ENCODE measurements at places on chromosomes 7 and 10.

GRCh38 chr10:89118091-89118490, 89.0 kb downstream of the CH25H start:
- DNase-seq, result no peak

- DNase-seq, result peak; percentile 15
These were observed at the start of gene GNG11 for GRCh38 chr7:93921607-93922566. TSS of gene GNG11 (plus strand) at chr7:93921735. CDS start at chr7:93922138, 403 bp downstream.

DNA sequence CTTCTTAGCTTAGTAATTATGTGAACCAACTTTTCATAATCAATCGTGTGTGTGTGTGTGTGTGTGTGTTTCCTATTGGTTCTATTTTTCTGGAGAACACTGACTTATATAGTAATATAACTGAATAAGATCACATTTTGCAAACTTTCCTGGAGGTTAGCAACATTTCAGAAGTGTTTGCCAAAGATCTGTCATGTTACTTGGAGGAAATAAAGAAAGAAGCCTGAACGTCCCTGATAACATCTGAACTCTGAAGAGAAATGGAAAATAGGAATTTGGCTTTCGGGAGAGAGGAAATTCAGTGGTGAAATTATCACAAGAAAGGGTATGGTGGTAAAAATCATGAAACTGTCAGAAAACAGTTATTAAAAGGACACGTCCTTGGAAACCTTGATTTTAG, 984.4 kb upstream of the AUTS2 start:
- no peak for DNase-seq

GRCh38 chr7:39683216-39683845, 60.0 kb downstream of the RALA start:
- DNase-seq, result no peak

DNA sequence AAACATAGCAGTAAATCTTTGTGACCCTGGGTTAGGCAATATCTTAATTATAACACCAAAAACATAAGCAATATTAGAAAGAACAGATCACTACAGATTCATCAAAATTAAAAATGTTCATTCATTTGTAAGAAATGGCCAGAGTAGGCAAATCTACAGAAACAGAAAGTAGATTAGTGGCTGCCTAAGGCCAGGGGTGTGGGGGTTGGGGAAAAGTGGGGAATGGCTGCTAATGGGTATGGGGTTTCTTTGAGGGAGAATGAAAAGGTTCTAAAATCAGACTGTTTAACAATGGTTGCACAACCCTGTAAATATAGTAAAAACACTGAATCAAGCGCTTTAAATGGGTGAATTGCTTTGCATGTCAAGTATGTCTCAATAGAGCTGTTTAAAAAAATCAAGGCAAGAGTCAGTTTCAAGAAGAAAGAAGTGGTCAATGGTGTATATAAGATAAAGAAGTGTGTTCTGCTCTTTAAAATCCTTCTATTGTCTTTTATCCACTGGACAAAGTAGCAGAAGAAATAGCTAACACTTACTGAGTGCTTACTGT, 42.6 kb downstream of the CDK6 start:
- no peak for DNase-seq

- peak; percentile 12 for DNase-seq
These were observed 205.5 kb downstream of the DNAJB6 start for GRCh38 chr7:157542068-157543021.

DNA sequence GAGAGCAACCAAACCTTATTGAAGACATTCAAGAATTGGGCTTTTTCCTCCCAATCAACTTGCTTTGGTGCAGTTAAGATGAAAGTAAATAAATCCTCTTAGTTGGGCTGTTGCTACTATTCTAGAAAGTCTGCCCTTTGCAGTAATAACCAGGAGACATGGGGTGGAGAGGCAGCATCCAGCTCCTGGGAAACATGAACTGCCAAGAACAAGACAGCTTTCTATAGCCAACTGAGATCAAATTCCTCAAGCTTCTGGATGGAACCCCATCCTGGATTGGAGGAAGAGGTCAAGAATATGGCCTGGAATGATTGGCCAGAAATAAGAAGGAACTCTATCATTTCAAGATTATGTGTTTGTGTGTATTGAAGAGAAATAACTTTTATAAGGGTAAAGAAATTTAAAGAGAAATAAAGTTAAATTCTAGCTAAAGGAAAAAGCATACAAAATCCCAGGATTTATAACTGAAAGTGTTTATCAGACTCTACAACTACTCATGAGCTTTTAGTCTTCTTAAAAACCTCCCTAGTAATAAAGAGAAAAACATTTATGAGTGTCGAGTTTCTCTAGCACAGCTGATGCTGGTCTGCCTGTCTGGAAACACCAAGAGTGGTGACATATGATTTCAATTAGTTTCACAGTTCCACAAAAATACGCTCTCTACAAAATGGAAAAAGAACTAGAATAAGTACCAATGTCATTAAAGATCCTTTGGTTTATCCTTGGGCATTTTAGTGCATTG, 70.1 kb upstream of the COL1A2 start:
- no peak for DNase-seq

- no peak for DNase-seq
These were observed 28.9 kb upstream of the ASAH2 start for GRCh38 chr10:50280049-50280841.

- no peak for DNase-seq
These were observed 733.8 kb downstream of the PARD3 start for GRCh38 chr10:34081347-34081743.

GRCh38 chr10:21532694-21533466, 1.2 kb upstream of the MLLT10 start:
- DNase-seq, result no peak

- no peak for DNase-seq
These were observed 222.1 kb downstream of the ADARB2 start for GRCh38 chr10:1515121-1515779.

DNA sequence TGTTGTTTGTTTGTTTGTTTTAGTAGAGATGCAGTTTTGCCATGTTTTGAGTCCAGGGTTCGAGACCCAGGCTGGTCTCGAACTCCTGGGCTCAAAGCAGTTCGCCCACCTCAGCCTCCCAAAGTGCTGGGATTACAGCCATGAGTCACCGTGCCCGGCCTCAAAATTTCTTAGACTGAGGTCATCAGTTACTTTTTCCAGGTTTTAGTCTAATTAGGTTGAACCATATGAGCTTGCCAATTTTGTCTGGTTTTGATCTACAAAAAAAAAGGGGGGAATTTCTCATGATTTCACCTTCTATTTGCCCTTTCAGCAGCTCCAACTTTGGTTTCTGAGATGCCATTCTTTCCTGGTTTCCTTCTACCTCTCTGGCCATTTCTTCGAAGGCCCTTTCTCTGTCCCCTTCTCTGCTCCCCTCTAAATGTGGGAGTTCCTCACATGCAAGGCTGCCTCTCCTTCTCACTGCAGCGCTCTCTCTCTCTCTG, 5.5 kb downstream of the CUEDC2 start:
- DNase-seq, result no peak

- no peak for DNase-seq
These were observed 43.5 kb downstream of the AOC1 start for GRCh38 chr7:150895809-150896208.

DNA sequence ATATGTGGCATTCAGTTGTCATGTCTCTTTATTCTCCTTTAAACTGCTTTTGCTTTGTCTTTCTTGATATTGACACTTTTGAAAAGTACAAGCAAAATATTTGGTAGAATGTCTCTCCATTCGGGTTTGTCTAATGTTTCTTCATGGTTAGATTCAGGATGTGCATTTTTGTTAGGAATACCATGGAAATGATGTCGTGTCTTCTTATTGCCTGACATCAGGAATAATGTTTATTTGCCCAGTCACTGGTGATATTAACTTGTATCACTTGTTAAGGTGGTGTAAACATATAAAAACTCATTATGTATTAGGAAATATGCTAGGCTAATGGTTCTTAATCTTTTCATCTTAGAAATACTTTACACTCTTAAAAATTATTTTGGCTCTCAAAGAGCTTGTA, 43.4 kb downstream of the CDK1 start:
- no peak for DNase-seq

- no peak for DNase-seq
These were observed 23.9 kb upstream of the LEP start for GRCh38 chr7:128217030-128217805.

DNA sequence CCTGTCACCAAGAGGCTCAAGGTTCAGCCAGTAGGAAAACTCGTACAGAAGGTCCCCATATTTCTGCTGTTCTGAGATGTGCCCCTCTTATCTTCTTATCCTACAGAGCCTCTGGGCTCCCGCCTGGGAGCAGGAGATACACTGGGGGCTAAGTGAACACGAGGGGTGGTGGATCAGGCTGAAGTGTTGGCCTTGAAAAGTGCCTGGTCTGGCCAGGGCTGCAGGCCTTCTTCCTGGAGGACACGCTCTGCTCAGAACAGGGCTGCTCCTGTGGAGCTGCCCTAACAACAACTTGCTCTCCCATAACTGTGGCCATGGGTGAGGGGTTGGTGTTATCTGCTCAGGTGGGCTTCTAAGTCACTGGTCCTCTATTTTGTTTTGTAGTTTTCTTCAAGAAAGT, 33.7 kb downstream of the C10orf120 start:
- DNase-seq, result no peak

DNA sequence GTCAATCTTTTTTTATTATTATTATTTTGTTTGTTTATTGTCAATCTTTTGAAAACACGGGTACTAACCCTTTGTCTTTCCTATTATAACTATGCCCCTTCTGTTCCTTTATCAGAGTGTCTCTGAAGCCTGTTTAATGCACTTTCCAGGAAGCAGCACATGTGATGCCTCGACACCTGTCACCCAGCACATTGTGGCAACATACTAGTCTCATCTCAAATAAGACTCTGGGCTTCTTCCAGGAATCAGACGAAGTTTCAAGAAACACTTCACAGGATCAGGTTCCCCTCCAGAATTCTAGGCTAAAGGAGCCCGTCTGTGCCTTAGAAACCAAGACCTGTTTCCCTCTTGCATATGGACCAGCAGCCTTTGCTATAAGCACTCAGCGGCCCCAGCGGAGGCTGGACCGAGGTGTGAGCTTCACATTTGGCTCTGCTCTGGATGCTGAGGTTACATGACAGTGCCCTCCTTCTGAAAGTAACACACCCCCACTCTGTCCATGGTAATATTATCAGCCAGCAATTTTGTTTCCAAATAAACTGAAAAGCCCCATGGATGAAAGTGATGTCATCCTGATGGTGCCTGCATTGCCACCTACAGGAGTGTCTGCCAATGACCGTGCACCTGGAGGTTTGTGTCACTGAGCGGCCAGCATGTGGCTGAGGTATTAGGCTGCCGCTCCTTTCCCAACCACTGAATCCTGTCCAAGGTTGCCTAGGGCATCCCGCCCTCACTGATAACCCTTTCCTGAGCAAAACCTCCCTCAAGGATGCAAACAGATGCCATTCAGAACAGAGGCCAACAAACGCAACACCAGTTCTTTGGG, 38.1 kb downstream of the MKI67 start:
- no peak for DNase-seq

DNA sequence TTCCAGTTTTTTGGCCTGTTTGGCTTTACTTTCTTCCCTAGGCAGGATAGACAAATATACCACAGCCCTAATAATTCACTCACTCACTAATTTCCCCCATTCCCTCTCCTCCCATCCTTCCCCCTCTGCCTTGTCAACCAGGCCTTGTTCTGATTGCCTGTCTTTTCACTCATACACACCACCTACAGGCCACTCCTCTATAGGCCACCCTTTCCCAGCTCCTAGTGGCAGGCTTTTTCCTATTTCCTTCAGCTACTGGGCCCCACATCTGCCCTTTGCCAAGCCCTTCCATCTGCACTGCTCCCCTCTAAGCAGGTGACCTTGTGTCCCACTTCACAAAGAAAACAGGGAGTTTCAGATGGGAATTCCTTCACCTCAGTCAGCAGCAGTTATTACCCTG, 59.8 kb upstream of the MSRB2 start:
- no peak for DNase-seq

- DNase-seq, result no peak
These were observed 298.9 kb downstream of the WDR37 start for GRCh38 chr10:1354809-1355710.

DNA sequence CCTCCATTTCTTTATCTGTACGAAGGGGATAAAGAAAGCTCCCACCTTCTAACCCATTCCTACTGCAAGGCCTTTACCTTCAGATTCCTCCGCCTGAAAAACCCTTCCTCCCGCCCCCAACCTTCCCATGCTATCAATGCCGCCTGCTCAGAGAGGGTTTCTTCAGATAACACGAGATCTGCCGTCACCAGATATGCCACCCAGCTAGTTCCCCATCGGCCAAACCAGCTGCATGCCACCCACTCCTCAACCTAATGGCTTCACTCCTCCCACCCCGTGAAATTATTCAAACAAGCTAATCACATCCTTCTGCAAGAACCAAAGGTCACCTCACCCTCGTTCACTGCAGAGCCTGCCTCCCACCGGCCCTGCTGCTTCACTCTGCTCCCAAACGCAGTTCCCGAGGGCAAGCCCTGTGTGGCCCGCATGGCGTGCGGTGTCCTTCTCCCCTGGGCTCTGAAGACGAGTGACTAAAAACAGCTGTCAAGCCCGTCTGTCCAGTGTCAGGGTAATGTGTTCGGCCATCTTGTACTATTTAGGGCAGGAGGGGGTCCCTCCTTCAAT, 46.8 kb upstream of the TMEM213 start:
- DNase-seq, result no peak

- DNase-seq, result no peak
These were observed 54.1 kb downstream of the DENND2A start for GRCh38 chr7:140586516-140586915.

GRCh38 chr7:21580073-21580521, 37.3 kb downstream of the DNAH11 start:
- DNase-seq, result no peak

DNA sequence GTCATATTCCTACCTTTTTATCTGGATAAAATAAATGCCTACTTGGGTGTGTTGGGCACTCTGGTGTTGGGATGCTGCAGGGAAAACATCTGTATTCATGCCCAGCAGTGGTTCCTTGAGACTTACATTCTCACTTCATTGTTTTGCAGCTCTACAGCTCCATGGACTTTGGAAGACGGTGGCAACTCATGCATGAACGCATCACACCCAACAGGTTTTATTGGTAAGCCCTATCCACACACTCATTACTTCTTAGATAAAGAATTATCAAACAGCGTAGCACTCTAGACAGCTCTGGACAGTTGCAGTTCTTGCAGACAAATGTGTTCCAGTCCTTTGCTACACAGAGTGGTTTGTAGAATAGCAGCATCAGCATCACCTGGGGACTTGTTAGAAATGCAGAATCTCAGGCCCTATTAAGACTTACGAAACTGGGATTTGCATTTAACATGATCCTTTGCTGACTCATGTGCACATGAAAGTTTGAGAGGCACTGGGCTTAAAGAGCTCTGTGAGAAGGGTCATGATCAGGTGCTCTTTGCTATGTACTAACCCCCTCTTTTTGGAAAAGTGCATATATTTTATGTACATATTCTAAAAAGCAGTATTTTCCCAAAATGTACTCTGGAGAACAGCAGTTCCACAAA, 401.9 kb downstream of the SORCS3 start:
- no peak for DNase-seq

DNA sequence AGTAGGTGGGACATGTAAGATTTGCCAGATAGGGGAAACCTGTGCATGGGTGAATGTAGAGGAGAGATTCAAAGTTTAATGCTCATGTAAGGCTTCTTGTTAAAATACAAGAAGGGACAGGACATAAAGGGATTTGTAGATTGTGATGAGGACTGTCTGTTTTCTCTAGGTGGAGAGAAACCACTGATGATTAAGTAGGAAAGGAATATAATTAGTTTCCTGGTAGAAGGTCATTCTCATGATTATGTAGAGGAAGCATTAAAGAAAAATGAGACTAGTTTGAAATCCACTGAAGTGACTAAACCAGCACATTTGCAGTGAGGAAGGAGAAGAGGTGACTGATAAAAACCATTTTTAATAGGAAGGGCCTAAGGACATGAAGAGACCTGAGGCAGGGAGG, 19.6 kb upstream of the MACC1 start:
- no peak for DNase-seq

- DNase-seq, result no peak
These were observed 150.6 kb downstream of the WNT2 start for GRCh38 chr7:117172283-117172682.

GRCh38 chr10:77835669-77836086, 90.9 kb downstream of the DLG5 start:
- no peak for DNase-seq

Data from activated CD8-positive, alpha-beta memory T cell treated with anti-CD3 and anti-CD28 coated beads, Interleukin-2, amount 50 U/mL, for 4 hours (primary cell).